ENCODE measurements at places on chromosomes 2 and 18.

GRCh38 chr2:119109866-119110265 is 48.7 kb downstream of the C1QL2 start:
- no peak for DNase-seq

- no peak for DNase-seq
Measured at GRCh38 chr2:72952110-72952823, 34.9 kb downstream of the EMX1 start.

GRCh38 chr2:151423760-151424159 is 14.1 kb downstream of the RIF1 start:
- DNase-seq: no peak

DNA sequence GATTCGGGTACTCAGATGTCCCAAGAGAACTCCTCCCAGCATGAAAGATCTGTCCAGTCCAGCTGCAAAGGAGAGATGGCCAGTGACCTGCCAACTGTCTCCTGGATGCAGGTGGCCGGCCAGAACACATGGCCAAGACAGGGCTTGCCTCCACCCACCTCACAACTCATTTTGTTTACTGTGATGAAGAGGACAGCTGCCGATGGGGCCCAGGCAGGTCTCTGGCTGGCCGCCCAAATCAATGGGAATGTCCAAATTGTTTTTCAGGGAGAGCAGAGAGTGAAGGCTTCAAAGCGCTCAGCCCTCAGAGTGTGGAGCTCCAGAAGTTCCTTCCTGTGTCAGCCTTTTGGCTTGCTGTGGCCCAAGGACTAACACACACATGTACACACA is 41.9 kb downstream of the FOSL2 start:
- no peak for DNase-seq

DNA sequence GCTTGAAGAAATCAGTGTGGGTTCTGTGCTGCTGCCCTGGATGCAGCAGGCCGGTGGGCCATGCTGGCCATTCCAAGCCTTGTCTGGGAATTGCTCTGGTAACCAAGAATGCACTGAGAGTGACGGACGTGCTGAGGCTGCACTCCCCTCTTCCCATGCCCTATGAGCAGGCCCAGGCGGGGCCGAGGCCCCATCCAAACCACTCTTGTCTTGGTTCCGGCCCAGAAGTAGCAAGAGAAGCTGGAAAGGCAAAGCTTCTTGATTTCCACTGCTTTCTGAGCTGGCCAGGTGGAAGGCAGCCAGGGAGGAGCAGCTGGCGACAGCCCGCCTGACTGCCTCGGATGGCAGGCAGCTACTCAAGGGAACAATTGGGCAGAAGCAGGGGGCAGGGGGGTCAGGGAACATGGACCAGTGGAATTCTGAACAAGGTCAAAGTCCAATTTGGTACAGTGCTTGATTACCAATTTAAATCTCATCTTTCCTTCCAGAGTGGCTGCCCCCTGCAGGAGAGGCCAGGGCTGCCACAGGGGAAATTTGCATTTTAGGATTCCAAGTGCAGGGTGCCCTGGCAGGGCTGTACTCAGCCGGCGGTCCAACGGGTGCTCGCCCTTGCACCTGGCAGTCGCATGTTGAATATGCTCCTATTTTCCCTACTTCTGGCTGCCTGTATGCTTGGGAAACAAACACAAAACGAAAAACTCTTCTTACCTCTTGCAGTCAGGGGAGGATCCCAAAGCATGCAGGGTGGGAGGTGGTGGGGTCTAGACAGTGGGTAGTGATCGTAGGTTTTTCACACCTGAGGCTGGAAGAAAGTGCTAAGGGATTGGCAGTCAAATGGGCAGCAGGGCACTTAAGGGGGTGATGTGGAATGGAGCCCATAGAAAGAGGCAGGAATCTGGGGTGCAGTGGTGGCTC is 67.3 kb downstream of the LIPG start:
- DNase-seq: no peak

- DNase-seq: no peak
Measured at GRCh38 chr2:202822411-202822810, 49.2 kb downstream of the ICA1L start.

- no peak for DNase-seq
Measured at GRCh38 chr2:236366397-236366796, 102.2 kb upstream of the ASB18 start.

GRCh38 chr18:39862341-39862740 is 2092.7 kb upstream of the PIK3C3 start:
- DNase-seq: no peak

GRCh38 chr2:151049746-151050145 is 211.9 kb downstream of the RBM43 start:
- no peak for DNase-seq

DNA sequence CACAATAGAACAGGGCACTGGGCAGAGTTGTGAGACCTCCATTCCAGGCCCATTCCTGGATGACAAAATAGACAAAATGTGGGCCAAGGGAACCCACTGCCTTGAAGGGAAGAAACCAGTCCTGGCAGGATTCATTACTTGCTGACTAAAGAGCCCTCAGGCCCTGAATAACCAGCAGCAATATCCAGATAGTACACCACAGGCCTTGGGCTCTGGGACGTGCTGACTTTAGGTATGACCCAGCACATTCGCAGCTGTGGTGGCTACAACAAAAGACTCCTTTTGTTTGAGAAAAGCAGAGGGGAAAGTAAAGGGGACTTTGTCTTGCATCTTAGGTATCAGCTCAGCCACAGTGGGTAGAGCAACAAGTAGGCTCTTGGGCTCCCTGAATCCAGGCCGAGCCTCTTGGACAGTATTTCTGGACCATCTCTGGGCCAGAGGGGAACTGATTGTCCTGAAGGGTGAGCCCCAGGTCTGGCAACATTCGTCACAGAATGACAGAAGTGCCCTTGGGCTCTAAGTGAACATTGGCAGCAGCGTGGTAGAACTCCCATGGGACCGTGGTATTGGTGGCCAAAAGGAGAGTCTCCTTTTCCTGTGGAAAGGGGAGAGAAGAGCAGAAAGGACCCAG is 89.9 kb upstream of the CD226 start:
- DNase-seq: no peak

GRCh38 chr18:76977684-76978232 is 154.8 kb downstream of the MBP start:
- DNase-seq: no peak

DNA sequence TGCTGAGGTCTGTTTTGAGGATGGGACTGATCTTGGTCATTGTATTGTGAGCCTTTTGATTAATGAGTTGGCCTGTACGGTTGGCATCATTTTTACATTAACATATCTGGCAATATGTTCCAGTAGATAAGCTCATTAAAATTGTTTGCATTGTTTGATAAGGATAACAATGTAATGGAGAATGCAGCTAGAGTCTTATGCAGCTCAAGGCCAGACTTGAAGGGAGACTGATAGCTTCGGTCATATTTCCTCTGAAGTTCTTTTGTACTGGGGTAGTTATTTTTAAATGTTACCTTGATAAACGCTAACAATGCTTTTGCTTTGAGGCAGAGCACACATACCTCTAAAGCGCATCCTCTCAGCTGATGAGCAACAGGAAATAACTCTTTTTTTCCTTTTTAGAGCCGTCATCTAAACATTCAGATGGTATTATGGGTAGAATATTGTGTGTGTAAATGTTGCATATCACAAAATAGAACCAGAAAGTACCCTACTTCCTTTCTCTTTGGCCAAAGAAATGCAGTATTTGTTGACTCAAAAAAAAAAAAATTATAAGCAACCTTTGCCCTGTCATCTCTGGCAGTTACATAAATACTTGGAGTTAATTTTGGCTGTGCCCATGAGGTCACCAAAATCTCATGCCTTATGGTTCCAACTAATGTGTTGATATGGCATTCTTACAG is 1.3 kb downstream of the MAPRE2 start:
- DNase-seq: peak; percentile 57
